ENCODE measurements at places on chromosomes 13 and 19. TPM values are rescaled to one million over a fixed set of nuclear protein-coding genes. Genes with fewer than 3 reads are reported as not detected.

DNA sequence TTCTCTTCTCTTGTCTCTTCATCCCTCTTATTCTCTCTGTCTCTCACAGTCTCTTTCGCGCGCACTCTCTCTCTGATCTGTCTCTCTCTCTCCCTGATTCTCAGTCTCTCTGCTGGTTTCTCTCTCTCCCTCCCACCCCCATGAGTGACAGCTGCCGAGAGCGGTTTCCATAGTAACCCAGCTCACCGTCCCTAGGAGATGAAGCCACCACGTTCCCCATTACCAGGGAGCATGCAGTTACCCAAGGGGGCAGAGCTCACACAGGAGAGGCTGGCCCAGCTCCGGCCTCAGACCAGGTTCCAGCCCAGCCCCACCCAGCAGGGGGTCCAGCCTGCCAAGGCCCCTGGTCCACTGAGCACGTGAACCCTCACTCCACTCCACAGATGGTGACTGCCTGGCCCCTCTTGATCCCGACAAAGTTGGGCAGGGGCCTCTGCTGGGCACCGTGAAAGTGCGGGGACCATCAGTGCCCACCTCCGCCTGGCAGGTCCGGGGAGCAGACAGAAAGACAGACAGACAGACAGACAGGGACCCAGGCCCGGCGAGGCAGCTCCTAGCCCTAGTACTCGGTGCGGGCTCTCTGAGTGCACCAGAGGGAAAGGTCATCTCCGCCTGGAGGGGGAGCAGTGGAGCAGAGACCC lies 50.6 kb downstream of the CELF5 start:
- no peak for DNase-seq

DNA sequence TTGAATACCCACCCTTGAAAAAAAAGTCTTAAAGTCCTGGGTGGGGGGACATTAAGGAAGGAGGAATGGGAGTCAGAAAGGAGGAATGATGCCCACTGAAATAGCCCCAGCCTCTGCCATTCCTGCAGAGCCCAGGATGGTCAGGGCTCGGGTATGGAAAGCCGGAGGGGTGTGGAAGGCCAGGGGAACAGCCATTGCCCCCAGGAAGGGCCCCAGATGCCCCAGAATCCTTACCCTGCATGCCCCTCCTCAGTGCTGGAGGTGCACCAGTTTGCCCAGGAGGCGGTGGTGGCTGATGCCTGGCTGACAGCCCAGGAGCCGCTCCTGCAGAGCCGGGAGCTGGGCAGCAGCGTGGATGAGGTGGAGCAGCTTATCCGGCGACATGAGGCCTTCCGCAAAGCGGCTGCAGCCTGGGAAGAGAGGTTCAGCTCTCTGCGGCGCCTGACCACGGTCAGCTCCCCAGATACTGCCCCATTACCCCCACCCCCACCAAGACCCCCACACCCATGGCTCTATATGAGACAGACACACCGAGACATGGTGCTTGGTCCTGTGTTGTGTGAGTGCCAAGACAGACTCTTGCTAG lies 10.7 kb upstream of the SHKBP1 start:
- no peak for DNase-seq

DNA sequence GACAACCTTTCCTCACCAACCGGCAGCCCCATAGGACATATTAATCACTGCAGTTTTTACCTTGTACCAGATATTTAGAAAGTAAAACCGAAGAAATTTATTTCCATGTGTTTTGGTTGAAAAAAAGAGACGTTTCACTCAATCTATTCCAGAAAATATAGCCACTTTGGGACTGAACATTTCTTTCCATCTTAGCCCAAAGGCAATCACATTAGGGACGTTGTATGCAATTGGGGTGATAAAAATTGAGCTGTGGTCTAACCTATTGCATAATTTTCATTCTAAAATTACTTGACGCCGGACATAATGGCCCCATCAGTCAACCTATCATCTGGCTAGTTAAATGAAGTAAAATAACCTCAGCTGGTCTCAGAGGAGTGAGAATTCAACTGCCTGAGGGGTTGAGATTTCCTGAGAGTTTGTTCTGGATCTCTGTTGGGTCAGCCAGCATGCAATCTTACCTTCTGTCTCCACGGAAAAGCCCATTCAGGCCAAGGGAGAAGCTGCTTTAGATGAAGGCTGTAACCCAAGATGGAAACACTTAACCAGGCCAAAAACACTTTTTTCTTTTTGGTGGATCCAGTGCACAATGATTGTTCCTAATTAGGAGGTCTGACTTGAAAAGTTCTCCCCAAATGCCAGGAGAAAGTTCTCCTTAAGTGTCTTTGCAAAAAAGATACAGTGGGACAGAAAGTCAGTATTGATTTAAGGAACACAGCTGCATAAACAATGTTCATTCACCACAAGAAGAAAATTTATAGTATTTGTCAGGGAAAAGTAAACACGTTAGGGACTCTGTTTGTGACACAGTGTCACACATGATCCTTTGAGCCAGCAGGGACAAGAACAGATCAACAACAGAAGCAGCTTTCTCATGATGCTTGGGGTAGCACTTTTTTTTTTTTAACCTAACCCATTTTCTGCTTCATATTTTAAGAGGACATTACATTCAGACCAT lies 34.1 kb downstream of the DLEU7 start:
- no peak for DNase-seq

DNA sequence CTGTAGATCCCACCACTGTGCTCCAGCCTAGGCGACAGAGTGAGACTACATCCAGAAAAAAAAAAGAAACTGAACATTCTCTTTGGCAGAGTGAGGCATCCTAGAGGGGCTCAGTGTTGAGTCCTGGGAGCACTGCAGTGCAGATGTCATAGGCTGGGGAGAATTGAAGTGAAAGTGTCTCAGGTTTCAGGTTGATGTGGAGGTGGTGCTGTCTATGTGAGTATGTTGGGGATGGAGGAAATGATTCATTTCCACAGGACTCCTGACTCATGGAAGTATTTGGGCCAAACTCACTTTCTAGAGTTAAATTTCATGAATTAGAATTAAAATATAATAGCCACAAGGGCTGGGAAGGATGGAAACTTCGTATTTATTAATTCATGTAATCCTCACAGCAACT lies 134.4 kb upstream of the TSC22D1 start:
- no peak for DNase-seq

KLK13 gene
- 0.36 TPM for total RNA-seq

GPC5 gene
- total RNA-seq, result 5.4 TPM

GRCh38 chr19:12825254-12826131 lies 8.9 kb downstream of the RTBDN start:
- peak; percentile 54 for DNase-seq

DNA sequence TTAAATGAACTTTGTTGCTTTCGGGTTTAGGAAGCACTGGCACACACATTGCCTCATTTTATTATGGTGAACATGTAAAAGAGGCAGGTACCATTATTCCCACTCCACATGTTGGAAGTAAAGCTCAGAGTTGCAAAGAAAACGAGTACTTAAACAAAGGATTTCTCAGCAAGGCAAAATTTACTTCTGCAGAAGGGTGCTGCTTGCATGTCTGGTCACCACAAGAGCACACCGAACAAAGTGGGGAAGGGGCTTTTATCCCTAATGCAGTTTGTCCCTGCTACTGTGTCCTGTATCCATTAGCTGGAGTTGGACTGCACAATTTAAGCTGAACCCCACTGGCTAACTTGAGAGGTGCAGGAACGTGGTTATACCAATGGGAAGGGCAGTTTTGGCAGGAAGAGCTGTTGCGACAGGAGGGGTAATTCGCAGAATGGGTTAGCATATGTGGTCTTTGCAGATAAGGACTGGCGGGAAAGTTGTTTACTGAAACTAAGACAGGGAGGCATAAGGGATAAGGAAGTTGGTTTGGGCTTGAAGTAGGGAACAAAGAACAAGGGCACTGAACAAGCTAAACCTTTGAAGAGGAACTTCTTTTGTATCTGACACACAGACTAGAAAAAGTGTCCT lies 545.5 kb downstream of the UQCRFS1 start:
- no peak for DNase-seq

GGN gene
- 0.12 TPM for total RNA-seq

SYNGR4 gene
- not detected for total RNA-seq

DNA sequence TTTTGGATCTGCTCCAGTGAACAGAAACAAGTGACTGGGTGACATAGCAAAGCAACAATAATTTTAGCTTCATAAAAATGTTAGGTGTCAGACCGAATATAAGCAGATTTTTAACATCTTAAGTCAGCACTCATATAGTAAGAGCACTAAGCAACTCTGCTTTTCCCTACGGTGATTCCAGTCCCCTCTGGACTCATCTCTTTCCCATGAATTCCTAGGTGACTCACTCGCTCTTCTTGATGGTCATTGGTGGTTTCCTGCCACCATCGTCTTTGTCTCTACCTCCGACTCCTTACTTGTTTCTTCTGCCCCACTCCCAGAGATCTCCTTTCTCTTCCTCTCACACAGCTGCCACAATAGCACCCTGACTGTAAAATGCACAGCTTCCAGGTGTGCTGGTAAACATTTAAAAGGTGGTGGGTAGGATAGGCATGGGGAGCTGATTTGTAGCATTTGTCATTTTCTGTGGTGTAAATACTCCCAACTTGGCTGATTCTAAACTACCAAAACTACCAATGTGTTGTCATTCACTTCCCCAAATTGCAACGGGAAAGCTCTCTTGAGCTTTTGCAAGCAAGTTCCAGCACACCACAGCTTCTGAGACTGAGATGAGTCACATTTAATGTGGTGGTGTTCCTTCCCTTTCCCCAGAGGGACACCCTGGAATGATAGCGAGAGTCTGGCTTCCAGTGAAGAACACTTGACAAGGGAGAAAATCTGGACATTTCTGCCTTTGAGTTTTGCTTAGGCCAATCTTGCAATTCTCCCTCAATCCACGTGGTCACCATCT lies 42.8 kb upstream of the CLDN10 start:
- no peak for DNase-seq

DNA sequence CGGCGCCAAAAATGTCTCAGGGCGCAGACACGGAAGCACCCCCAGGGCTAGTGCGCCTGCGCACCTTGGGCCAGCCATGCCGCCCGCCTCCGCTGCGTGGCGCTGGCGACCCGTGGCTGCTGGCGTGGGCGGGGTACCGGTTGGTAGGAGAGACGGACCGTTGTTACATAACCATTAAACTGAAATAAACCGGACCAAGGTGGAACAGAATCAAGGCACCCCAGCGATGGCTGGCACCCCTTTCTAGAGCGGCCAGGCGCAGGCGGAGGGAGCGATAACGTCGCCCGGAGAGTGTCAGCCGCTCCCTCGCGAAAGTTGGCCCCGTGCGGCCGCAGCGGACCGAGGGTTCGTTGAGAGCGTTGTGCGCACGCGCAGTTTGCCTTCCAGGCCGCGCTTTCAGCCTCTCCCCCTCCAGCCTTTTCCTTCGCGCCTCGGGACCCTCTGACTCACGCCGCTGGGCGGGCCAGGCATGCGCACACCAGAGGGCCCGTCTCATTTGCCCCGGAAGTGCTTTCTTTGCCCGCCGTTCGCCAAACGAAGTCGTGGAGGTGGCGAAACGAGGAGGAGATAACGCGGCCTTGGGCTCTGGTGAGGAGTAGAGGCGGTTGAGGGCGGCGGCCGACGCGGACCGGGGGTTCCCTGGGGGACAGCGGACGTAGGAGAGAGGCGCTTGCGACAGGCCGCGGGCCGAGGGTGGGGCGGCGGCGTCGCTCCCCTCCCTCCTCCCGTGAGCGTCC lies at the start of the genes PLEKHJ1 and SF3A2:
PLEKHJ1 (minus strand) TSS at position 16 of the 737 bp plus-strand sequence. CDS start 81 bp downstream, outside the sequence.
SF3A2 (plus strand) TSS at position 511 of the 737 bp plus-strand sequence. CDS start 6,595 bp downstream, outside the sequence.
- DNase-seq, result peak; percentile 99

DNA sequence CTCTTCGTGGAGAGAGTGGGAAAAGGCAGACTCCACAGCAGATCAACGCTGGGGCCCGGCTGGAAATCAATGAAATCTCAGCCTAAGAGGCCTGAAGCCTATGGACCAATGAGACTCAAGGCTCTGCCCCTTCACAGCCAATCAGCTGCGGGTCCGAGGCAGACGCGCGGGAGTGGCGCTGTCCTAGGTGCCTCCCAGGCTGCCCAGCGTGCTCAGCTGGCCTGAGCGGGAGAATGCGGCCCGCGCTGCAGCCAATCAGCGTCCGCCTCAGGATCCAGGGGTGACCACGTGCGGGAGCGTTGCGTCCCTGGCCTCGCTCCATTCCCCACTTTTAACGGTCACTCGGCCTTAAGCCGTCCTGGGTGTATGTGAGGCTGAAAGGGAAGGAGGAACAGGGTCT lies at the start of gene ZBTB32:
ZBTB32 (plus strand) TSS at position 341 of the 400 bp plus-strand sequence. CDS start 10,069 bp downstream, outside the sequence.
- no peak for DNase-seq

ENOX1 gene
- total RNA-seq, result 2.4 TPM

- peak; percentile 94 for DNase-seq
Measured at GRCh38 chr19:44951179-44952159, 3.7 kb upstream of the CLPTM1 start.

PCDH20 gene
- 10.2 TPM for total RNA-seq

DNA sequence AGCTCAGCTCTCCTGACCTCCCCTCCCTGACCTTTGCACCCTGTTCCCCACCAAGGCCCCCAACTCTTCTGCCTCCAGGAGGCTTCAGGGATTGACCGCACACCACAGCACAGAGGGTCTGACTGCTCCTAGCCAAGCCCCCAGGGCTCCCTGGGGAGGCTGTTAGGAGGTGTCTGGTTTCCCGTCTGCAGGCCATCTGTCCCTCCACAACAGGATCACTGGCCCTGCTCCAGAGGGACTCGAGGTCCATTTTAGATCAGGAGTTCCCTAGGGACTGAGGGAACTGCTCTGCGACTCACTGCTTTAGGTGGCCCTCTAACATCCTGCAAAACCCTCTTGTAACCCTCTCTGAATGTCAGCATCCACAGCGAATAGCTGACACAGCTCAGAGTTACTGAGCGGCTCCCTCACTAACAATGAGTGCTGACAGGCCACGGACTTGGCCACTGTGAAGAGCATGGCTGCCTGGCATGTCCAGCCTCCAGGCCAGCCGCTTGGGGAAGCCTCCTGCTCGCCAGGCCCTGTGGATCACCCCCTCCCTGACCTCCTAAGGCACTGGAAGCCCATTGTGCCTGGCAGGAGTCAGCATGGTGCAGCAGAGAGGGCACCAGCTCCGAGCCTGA lies 17.7 kb downstream of the GRIK5 start:
- no peak for DNase-seq

DNA sequence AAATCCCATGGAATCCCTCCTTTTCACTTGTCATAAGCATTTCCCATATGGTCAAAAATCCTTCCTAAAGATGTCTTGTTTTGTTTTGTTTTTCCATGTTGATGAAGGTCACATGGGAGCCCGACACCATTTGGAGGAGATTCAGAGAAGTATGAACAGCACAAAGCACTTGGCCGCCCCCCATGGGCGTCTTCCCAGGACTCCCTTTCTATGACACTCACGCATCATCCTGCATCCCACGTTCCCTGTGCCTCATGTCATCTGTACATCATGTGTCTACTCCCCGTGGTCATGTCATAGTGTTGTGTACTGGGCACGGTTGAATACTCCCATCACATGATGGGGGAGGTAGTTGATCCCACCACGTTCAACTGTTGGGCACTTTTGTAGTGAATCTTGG lies 2.0 kb downstream of the ZSCAN1 start:
- DNase-seq, result no peak

GPR4 gene
- not detected for total RNA-seq

SERPINE3 gene
- total RNA-seq, result 53.6 TPM

Data from hepatocyte (in vitro differentiated cells).